ENCODE measurements at places on chromosomes 7 and 10.

GRCh38 chr7:93150200-93150835 is 2.1 kb upstream of the SAMD9L start:
- DNase-seq: no peak

GRCh38 chr10:125399289-125399688 is 238.9 kb upstream of the CTBP2 start:
- no peak for DNase-seq

DNA sequence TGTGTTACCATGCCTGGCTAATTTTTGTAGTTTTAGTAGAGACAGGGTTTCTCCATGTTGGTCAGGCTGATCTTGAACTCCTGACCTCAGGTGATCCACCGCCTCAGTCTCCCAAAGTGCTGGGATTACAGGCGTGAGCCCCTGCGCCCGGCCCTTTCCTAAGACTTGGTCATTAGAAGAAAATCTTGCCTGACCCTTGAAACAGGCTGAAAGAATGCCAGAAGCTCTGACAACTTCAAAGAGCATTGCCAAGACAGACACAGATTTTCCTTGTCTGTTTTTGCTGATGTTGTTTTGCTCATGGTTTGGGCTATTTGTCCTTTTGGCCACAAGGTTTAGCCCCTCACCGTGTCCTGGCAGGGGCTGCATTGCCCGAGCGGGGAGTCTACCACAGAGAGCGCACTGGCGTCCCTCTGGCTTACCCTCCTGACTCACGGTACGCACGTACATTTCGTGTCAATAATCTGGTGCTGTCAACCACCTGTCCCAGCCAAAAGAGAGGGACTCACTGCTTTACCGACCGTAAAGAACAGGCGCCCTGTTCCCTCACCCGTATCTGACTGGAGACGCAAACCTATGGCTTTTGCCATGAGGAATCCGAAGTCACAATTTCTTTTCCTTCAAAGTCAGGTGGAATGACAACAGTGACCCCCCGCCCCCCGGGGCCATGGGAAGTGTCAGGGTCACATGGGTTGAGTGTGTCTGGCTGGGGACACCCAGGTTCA is 10.1 kb upstream of the INPP5A start:
- no peak for DNase-seq

GRCh38 chr7:144908943-144909556 is 73.2 kb upstream of the TPK1 start:
- DNase-seq: no peak

DNA sequence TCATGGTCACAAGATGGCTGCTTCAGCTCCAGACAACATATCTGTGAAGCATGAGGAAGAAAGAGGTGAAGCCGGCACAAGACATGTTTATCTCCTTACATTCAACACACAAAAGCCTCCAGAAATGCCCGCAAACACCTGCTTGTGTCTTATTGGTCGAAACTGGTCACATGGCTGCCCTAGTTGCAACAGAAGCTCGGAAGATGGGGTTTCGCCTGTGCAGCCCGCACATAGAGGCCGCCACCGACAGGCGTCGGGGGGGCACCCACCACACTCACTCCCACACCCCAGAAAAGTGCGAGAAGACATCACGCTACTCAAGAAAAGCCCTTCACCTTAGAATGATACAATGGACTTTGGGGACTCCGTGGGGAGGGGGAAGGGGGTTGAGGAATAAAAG is 63.0 kb upstream of the MGMT start:
- DNase-seq: no peak

GRCh38 chr7:77330169-77330882 is 85.8 kb downstream of the GSAP start:
- no peak for DNase-seq

DNA sequence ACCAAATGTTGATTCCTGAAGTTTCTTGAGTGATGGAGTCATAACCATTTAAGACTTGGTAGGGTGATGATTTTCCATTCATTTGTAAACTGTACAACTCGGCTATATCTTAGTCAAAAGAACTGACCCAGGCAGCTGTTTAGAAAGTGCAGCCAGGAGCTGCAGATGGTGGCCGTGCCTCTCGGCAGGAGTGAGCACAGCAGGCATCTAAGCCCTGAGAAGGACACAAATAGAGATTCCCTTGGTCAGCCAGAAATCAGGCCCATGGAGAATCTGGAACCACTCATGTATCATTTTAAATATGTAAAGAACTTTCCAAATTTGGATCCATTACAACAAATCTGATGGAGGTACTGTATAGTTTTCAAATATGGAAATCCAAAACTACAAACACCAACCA is 177.0 kb upstream of the AKR1E2 start:
- no peak for DNase-seq

DNA sequence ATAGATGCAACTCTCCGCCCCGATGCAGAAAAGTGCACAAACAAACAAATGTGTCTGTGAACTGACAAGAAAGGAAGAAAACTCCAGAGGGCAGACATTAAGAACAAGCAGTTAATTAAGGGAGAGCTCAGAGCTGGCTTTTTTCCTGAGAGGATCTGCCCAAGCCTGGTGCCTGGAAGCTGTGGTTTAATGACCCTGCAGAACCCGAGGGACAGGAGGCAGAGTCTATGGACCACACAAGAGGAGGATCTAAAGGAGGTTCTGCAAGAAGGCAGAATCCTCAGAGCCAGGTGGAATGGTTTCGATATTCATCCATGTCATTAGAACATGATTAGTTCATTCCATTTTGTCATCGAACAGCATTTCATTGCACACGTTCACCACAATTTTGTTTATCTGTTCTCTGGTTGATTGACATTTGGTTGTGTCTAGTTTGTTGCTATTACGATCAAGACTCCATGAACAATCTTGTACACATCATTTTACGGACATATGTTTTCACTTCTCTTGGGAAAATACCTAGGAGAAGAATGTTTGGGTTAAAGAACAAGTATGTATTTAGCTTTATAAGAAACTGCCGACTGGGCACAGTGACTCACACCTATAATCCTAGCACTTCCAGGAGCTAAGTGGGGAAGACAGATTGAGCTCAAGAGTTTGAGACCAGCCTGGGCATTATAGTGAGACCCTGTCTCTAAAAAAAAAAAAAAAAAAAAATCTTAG is 560.2 kb downstream of the CALN1 start:
- DNase-seq: no peak

DNA sequence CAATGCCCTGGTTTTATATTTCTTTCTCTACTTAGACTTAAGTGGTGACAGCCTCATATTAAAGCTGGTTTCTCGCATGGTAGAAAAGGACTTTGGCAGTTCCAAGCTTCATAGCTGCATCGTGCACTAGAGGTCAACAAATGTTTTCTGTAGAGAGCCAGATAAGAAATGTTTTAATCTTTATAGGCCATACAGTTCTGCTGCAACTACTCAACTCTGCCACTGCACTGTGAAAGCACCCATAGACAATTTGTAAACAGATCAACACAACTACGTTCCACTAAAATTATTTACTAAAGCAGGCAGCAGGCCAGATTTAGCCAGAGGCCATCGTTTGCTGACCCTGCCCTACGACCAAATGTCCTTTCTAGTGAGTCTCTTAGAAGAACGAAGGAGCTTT is 36.7 kb downstream of the CSGALNACT2 start:
- DNase-seq: no peak

DNA sequence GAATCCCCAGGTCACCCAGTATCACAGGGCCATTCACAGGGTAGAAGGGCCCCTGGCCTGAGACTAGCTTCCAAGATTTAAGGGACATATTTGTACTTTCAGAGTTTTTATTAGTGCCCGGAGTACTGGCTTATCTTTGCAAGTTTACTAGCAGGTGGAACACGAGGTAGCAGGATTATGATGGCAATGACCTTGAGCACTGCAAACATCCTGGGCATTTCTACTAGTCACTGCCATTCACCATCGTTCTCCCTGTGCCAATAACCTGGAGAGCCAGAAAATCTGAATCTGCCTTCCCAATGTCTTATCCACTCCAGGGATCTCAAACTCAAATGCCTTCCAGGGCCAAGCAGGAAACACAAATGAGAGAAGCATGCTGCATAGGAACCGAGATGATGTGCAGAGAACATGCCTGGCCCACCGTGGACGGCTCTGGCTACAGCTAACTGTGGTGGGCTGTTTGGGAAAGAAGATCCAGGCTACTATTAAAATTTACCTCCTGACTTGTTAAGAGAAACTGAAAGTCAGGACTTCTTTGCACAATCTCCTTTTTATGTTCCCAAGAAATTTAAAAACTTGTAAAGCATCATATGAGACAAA is 16.7 kb downstream of the FAM53B start:
- no peak for DNase-seq

DNA sequence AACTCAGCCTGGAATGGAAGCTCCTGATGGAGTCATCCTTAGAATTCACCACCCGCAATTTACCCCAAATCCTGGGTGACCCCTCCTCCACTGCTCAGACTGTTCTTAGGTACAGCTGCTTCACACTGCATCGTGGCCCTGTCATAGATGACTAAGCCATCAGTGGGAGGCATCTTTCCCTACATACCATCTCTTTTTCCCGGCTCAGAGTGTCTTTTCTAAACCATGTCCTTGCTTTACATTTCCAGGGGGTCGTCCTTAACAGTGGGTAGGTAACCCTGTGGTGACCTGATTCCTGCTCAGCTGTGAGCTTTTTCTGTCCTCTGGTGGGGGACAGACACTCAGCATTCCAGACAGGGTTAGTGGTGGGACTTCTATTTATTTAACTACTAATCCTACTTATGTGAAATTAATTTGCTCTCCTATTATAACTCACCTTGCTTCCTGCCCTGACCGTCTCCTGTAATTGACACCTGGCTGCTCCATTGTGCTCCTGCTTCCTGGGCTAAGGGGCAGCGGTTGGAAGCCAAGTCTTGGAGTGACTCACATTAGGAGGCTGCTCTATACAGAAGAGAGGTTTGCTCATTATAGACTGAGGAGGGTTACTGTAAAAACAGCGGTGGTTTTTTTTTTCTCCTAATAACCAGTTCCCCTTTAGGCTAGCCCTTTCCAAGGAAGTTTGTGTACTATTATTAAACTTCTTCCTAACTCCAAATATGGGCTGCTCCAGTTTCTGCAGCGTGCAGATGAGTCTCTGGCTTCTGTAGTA is 40.6 kb downstream of the PYROXD2 start:
- no peak for DNase-seq

DNA sequence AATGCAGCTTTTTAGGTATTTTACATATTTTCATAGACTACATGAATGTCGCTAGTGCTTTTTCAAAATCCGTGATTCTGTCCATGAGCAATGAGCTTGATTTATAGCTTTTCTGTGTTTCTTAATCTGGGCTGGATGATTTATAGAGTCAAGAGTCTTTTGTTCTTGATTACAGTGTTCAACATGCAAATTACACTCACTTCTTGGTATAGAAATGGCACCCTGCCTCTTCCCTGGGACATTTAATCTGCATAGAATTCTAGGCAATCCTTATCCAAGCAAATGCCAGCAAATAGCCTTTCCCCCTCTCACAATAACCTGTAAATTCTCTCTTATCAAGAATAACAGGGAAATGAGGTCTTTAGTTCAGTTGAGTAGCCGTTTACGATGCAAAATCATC is 246.2 kb upstream of the SEMA3C start:
- DNase-seq: no peak

DNA sequence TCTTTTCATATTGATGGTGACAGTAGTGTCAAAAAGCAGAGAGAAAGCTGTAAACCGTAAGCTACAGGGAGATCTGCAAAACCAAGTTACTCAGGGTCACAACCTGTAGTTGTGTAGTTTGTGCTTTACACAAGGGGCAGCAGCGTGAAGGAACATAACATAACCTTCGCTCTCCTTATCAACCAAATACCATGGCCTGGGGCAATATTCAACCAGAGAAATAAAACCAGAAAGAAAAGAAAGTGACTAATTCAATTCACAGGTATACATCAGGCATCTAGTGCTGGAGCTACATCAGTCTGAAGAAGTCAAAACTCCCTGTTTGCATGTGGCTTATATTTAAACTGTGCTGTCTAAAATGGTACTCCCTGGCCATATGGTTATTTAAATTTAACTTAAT is 224.3 kb downstream of the TWIST1 start:
- no peak for DNase-seq

- no peak for DNase-seq
These were observed 182.6 kb downstream of the DNAJC1 start for GRCh38 chr10:21820952-21821351.

Data from stimulated activated CD4-positive, alpha-beta T cell treated with anti-CD3 and anti-CD28 coated beads, Interleukin-15, amount 100 ng/mL, for 48 hours (primary cell).